ENCODE measurements at places on chromosomes 1 and 21.

DNA sequence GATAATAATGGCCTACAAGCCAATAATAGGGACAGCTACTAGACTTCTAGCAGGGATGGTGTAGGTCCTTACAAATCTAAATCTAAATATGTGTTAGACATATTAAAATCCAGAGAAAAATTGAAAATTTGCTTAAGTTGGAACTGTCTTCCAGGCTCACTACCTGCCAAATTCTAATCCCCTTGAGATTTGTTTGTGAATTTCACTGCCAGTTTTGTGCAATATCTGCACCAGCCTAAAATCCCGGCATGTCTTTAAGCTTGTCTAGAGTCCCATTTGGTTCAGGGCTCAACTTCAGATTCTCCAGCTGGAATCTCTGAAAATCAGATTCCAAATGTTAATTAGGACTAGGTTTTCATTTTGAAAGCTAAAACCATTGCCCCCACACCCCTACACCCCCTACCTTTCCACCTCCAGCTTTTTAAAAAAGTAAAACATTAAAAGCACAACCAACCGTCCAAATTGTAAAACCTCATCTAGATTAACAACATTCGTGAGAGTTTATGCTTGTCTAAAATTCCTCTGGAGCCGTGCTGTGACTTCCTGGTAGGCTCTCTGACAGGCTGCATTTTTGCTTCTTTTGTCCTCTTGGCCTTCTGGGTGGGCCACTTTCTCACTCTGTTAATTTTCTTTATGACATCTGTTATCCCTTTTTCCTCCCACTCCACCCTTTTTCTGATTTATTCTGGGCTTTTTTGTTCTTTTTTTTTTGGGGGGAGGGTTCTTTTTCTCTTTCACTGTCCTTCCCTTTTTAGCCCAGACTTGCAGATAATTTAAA lies 348.7 kb downstream of the PAPPA2 start:
- no peak for DNase-seq

GRCh38 chr1:22132517-22133235 lies 10.2 kb downstream of the WNT4 start:
- DNase-seq, result no peak

GRCh38 chr21:45993210-45994085 lies 11.9 kb downstream of the COL6A1 start:
- no peak for DNase-seq

- no peak for DNase-seq
Measured at GRCh38 chr1:180153032-180153431, 1.6 kb upstream of the QSOX1 start.

DNA sequence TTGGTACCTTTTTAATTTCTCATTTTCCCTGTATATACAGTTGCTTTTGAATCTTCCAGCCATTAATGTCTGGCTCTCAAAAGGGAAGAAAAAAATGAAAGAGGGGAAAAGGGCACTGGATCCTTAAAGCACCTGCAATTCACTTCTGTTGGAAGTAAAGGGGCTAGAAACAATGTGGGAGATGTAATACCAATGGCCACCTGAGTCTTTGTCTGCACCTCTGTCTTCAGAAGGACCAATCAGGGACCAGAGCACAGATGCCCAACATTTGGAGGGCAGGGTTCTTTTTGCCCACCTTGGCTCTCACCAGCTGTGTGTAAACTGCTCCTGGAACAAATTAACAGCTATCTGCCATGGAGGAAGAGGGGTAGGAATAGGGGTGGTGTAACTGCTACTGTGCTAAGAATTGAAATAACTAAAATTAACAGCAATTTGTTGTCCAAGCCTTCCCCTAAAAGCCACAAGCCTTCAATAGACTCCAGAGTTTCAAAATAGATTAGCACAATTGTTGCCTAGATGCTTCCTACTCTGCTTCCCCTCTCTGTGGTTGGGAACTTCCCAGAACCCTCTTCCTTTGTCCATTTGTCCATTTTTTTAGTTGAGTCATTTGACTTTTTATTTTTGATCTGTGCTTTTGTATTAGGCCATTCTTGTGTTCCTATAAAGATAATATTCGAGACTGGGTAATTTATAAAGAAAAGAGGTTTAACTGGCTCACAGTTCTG lies 11.5 kb upstream of the LRRC8B start:
- DNase-seq, result no peak

- DNase-seq, result no peak
Measured at GRCh38 chr1:218402786-218403120, 57.6 kb downstream of the TGFB2 start.

- DNase-seq, result no peak
Measured at GRCh38 chr1:217953922-217954321, 322.8 kb downstream of the SPATA17 start.

DNA sequence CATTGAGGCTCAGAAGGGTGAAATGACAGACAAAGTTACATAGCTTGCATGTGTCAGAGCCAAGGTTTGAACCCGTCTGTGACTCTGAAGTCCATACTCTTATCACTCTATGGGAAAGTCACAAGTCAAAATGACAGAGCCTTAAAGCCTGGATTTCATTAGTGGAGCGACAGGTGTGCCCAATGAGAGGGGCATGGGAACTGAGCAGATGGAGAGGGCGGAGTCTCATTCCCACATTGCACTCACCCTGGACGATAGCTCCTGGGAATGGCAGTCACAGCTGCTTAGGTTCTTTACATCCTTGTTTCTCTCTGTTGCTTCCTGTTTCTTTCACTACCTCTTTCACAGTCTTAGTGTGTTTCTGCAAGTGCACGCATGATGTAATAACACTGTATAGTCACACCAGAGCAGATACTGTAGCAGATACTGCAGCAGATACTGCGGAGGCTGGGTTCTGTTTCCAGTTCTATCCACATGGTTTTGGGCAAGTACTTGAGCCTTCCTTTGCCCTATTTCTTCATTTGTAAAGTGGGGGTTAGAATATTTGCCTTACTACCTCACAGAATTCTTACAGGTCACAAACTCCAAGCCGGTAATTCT lies 127.2 kb downstream of the ZSCAN20 start:
- DNase-seq, result no peak

DNA sequence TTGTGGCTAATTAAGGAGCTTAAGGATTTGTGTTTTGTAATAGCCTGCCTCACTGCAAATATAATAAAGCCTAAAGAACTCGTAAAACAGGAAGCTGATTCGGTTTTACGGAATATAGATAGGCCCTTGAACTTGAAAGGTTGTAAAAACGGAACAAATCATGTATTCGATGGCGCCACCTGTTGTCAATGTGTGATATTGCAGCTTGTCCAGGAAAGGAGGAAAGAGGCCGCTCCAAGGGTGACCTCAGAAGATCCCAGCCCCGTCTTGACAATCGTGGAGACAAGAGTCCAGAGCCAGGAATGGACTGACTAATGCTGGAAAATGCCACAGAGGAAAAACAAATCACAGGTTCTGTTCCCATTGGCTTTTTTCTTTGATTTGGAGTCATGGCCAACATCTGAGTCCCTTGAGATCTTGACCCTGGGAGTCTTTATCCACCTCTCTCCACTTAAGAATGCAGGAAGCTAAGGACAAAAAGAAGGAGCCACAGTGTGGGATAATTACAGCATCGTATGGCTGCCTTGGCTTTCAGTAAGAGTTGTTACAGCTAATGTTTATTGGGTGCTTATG lies 7.0 kb upstream of the IGSF21 start:
- peak; percentile 43 for DNase-seq

- DNase-seq, result no peak
Measured at GRCh38 chr21:33945652-33946270, 30.2 kb upstream of the ATP5PO start.

DNA sequence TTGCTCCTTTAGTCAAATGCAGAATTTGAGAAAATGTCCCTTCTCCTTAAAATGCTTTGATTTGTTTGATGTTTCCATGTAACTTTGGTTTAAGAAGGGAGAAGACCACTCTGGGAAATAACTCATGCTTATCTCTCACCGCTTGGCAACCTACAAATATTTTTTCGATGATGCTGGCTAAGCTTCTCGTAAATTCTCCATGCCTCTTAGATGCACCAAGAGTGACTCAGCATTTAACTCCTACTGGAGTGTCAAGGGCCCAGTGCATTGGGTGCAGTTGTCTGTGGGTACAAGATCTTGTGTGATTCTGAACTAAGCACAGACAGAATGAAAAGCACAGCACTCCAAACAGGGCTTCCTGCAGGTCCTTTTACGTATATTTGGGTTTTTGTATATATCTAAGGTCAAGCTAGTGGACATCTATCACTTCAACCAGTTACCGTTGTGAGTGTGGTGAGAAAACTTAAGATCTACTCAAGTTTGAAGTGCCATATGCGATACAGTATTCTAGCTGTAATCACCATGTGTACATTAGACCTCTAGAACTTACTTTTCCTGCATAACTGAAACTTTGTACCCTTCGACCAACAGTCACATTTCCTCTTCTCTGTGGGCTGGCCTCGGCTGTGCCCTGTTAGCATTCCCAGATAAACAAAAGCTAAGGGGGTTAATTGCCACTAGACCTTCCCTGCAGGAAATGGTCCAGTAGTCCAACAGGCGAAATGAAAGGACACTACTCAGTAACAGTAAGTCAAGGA lies 55.8 kb downstream of the COL18A1 start:
- DNase-seq, result no peak

- DNase-seq, result no peak
Measured at GRCh38 chr1:32871364-32872191, 866 bp upstream of the FNDC5 start.

- DNase-seq, result no peak
Measured at GRCh38 chr1:27011058-27011764, 1.4 kb downstream of the TENT5B start.

DNA sequence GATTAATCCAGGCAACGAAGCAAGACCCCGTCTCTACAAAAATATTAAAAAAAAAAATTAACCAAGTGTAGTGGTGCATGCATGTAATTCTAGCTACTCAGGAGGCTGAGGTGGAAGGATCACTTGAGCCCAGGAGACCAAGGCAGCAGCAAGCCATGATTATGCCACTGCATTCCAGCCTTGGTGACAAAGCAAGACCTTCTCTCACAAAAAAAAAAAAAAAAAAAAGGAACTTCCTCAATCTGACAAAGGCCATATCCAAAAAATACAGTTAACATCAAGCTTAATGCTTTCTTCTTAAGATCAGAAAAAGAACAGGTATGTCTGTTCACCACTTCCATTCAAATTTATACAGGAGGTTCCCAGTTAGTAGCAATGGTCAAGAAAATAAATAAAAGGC lies 54.4 kb downstream of the EVI5 start:
- DNase-seq, result no peak

DNA sequence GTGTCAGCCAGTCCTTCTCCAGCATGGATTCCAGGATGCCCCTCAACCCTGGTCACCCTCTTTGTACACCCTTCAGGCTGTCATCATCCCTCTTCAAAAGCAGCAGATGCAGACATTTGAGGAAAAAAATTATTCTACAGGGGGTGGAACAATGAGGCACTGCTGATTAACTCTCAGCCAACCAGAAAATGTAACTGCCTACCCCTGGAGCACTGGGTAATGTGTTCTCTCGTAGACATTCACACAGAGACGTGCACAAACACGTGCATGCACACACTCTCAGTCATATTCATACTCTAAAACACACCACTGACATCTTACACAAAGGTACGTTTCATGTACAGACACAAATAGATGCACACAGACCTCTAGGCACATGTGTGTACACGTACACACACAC lies 175.4 kb downstream of the TRABD2B start:
- DNase-seq, result no peak

DNA sequence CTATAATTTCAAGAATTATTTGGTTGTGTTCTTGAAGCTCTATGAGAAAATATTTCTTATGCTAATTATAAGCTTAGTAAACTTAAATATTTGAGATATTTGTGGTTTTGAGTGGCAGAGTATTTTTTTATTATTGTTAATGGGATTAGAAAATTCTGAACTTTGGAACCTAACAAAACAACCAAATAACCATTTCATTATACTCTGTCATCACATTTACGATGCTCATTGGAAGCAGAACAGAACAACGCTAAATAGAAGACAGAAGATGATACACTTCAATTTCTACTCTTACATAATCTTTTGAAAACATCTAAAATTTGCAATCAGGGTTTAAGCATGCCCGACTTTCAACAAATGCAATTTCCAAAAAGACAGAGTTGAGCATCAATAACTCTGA lies 270.2 kb downstream of the PTPRC start:
- DNase-seq, result no peak

- no peak for DNase-seq
Measured at GRCh38 chr1:236228411-236228810, 53.3 kb downstream of the ERO1B start.

DNA sequence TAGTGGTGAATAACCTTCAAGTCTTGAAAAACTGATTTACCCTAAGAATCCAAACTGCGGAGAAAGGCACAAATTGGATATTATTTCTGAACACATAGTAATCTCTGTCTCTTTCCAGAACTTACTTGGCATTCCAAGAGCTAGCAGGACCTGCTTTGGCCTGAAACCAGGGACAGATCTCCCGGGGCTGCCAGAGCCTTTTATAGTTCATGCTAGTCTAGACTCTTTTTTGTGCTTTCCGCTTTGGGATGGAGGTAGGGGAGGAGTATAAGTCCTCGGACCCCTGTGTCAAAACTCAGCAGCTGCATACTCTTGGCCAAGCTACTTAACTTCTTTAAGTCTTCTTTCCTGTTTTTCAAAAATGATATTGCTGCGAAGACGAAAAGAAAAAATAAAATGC lies 3.8 kb upstream of the RYR2 start:
- DNase-seq, result no peak

GRCh38 chr1:200082329-200082728 lies 54.8 kb downstream of the NR5A2 start:
- DNase-seq, result no peak

GRCh38 chr1:47752559-47752958 lies 244.6 kb downstream of the TRABD2B start:
- no peak for DNase-seq

GRCh38 chr1:150150133-150151021 lies 661 bp downstream of the PLEKHO1 start:
- DNase-seq, result no peak

DNA sequence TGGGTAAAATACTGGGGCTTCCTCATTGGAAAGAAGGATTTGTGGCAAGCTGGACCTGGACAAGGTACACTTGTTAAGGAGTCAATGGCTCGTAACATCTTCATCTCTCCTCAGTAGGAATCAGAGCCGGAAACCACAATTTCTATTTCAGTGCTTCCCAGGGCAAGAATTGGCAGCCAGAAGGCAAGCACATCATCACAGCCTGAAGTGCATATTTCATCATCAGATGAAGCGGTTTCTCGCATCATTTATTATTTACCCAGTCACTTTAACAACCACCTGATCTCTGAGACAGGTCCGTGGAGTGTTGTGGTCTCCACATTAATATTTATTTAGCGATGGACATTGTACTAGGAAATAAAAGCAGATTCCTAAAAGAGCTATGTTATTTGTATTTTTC lies 55.0 kb downstream of the KCNJ15 start:
- DNase-seq, result no peak

DNA sequence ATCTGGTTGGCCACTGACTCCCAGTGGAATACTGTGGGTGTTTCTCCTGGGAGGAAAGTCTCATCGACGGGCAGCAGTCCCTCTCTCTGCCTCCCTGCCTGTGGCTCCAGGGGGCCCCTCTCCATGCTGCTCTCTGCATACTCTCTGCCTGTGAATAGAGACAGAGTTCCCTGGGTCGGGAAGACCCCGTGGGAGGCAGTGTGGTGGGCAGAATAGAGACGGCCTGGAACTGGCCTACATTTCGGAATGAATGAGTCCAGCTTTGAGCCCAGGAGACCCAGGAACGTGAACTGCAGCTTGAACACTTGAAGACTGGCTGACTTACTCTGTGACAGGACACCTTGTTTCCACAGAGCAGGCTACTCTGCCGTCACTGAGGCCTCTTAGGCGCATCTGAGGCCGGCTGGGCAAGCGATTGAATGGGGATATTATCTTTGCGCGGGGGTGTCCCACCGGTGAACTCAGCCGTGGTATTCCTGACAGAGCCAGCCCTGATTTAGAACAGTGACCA lies 64.0 kb downstream of the KIF21B start:
- DNase-seq, result no peak
